ENCODE measurements at places on chromosomes 3 and 15.

GRCh38 chr15:100005013-100005412 lies 271.8 kb upstream of the LYSMD4 start:
- peak; percentile 73 for DNase-seq

- DNase-seq, result peak; percentile 62
Measured at GRCh38 chr15:39230205-39230907, 350.5 kb upstream of the THBS1 start.

DNA sequence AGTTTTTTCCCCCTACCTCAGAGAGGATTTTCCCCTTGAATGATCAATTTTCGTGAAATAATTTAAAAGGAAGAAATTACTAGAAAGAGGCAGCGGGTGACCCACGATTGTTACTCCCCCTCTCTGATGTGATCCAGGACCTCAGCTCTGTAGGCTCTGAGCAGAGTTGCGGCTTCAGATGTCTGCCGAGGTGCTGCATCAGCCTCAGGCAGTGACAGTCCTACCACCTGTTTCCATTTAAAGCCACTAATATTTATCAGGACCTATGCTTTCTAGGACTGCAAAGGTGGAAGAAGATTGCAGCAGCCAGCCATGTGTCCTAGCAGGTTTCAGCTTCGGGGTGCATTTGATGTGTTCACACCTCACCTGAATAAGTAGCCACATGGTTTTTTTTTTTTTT lies 294.8 kb upstream of the C2CD4B start:
- no peak for DNase-seq

GRCh38 chr3:155682426-155683343 lies 62.2 kb downstream of the PLCH1 start:
- DNase-seq, result no peak

- peak; percentile 52 for DNase-seq
Measured at GRCh38 chr3:190306513-190307163, 15.6 kb downstream of the CLDN1 start.

DNA sequence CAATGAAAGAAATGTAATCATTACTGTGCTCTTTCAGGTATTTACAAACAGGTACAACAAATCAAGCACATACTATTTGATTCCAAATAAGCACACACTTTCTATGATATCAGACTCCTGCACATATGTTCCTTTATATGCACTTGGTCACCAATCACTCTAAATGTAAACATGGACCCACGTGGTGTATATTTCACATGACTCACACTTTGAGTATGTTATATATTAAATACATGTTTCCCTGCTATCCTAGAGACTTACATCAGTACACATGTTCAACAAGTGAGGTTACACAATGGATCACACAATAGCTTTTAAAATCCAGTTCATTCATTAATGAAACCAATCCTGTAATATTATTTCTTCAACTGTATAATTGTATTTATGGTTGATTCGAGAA lies 683.5 kb downstream of the NR2F2 start:
- no peak for DNase-seq

DNA sequence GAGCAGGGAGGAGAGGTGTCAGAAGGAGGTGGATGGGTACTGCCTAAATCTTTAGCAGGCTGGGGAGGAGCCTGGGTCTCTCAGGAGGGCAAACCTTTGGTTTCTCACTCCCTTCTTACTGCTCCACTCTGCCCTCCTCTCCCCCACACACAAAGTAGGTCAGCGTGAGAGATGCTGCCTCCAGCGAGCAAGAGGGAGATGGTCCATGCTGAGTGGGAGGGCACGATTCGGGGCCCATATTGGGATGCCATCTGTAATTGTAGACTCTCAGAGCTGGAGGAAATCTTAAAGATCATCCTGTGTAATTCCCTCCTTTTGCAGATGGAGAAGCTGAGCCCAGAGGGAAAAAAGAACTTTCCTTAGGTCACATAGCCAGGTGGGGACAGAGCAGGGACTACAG lies 34.2 kb upstream of the SYN2 start:
- DNase-seq, result no peak

GRCh38 chr3:116863822-116864589 lies 154.4 kb downstream of the TUSC7 start:
- DNase-seq, result peak; percentile 58

GRCh38 chr3:44436181-44436580 lies 41.3 kb downstream of the ZNF445 start:
- no peak for DNase-seq

DNA sequence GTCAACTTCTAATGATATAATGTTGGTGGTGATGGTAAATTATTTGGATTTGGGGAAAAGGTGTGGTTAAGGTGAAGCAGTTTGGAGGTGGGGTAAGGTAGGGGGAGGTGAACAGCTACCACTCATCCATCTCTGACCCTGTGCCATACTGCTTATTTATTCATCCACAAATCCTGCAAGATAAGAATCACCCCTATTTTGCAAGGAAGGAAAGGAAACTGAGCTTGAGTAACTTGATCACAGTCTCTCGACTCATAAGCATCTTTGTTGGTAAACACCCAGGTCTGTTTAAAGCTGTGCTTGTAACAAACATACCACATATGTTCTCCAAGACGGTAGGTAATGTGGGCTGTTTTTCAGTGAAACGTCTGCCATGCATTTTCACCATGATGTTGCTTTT lies 67.3 kb downstream of the PTPRG start:
- DNase-seq, result no peak

DNA sequence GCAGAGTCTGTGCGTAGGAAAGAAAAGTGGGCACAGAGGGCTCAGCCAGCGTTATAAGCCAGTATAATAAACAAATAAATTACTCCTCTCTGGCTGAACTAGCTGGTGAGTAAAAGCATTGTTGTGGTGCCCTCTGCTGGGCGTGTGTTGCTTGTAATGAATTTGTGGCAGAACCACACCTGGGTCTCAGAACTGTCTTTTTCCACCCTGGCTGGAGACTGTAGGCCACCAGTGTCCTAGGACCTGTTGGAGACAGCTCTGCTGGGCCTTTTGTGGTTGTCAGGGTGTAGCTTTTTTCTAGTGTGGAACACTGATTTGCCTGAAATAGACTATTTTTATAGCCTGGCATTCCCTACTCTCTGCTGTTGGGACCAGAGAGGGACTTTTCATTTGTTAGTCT lies 130.5 kb upstream of the EIF1B start:
- peak; percentile 63 for DNase-seq

DNA sequence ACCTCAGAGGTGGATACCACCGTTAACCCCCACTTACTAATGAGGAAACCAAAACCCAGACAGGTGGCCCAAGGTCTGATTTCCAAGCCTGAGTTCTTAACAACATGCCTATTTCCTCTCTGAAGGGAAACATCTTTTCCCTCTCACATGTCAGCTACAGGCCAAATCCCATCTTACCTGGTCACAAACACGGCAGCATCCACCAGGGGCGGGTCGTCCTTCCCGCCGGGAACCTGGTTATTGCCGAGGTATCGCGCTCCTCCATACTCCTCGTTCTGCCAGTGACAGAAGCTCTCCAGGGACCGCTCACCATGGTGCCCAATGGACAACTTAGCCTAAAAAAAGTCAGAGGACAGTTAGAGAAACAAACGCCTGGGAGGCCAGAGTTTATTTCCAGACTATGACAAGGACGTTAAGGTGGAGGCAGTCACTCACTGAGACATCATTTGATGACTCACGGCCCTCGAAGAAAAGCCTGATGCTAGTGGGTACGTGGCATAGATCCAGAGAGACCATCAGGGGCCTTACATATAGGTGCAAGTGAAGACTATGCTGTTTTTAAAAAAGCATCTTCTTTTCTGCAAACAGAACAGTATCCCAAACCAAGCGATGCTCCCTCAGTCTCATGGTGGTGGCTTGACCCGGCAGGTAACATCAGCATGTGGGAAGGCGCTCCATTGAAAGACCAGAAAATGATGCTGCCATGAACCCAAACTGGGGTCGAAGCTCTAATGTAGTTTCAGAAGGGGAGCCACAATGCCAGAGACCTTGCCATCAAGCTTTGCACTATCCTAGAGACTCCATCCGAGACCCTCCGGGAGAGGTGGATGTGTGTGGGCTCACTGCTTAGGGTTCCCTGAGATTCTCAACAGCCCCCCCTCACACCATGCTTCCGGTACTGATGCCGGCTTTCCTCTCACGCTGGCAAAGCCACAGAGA lies 80.2 kb downstream of the ADAMTS17 start:
- DNase-seq, result no peak

GRCh38 chr3:100205171-100205570 lies 55.6 kb upstream of the TBC1D23 start:
- DNase-seq, result peak; percentile 32

GRCh38 chr3:140292170-140292569 lies 357.2 kb downstream of the CLSTN2 start:
- DNase-seq, result peak; percentile 86

DNA sequence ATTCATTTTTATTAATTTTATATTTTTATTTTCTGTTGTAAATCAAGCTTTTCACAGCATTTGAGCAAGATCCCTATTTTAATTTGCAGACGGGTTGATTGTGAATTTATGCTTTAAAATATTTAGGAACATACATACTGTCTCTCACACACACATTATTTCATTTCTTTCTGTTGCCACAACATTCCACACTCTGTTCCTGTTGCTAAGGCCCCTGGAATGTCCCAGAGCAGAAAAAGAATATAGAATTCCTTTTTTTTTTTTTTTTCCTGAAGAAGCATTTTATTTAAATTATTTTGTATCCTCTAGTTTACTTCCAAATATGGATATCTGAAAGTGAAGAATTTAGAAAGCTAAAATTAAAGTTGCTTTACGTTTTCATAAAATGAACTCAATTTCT lies 36.8 kb upstream of the SCAANT1 start:
- peak; percentile 86 for DNase-seq

GRCh38 chr3:118501152-118501551 lies 533.5 kb downstream of the IGSF11 start:
- DNase-seq, result peak; percentile 6

DNA sequence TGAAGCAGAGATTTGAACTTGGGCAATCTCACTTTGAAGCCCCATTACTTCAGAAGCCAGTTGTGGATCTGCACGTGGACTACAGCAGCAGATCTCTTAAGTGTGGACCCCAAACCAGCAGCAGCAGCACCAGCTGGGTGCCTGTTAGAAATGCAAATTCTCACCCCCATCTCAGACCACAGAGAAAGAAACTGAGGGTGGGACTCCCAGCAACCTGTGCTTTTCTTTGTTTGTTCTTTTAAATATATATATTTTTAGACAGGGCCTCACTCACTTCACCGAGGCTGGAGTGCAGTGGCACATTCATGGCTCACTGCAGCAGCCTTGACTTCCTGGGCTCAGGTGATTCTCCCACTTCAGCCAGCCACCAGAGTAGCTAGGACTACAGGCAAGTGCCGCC lies 53.2 kb downstream of the SLTM start:
- no peak for DNase-seq

DNA sequence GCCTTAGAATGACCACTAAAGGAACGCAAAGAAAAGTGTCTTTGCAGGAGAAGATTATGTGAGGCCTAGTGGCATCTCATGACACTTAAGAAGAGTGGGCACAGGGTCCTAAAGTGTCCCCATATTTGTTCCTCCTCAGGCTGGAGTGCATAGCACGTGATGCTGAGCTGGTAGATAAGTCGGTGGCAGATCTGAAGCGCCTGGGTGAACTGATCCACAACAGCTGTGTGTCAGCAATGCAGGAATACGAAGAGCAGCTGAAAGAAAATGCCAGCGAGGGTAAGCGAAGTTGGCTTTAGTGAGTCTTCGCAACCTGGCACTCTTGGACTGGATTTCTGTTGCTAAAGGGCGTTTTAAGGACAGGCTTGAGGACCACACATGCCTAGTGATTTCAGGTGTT lies 92.6 kb downstream of the CHD2 start:
- no peak for DNase-seq

GRCh38 chr3:190721330-190721729 lies 141.2 kb downstream of the GMNC start:
- DNase-seq, result no peak

GRCh38 chr15:64776402-64776786 lies 1.0 kb upstream of the RBPMS2 start:
- DNase-seq, result no peak

DNA sequence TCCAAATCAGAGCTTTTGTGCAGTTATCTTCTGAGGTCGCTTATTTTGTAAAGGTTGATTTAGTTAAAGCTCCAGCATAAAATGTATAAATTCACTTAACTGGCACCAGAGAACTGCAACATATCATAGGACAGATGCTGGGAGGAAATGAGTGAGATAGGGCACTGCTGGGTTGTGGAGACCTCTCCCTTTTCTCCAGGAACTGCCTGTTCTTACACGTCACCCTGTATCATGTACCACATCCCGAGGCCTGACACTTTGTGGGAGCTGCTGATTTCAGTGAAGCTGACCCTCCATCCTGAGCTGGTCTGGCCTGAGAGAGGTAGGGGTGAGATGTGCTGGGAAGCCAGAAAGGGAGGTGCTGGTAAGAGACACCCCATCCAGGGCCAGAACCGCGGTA lies 213.8 kb upstream of the FEZF2 start:
- no peak for DNase-seq

DNA sequence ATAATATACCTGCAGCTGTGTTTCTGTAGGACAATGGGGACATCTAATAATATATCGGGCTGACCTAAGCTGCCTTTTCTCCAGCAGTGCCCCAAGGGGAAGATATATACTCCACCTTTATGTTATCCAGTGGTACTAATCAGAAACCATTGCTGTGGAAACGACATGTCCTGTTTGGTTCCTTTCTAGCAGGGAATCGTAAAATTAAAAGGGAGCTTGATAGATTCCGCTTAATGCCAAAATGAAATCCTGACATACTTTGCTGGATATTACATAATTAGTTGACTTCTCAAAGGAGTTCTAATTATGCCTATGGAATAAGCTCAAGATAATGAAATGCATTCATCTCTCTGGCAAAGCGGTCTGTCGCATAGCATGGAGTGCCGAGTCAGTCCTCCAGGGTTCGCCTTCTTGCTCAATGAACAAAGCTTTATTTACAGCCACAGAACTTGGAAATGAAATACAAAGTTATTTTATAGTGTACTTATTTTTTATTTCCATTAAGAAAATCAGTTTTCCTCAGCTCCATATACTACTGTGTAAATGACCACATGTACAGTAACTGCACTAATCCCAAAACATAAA lies 262.8 kb downstream of the LRTM1 start:
- no peak for DNase-seq

GRCh38 chr15:45150481-45150880 lies 20.7 kb downstream of the DUOX1 start:
- DNase-seq, result peak; percentile 7

DNA sequence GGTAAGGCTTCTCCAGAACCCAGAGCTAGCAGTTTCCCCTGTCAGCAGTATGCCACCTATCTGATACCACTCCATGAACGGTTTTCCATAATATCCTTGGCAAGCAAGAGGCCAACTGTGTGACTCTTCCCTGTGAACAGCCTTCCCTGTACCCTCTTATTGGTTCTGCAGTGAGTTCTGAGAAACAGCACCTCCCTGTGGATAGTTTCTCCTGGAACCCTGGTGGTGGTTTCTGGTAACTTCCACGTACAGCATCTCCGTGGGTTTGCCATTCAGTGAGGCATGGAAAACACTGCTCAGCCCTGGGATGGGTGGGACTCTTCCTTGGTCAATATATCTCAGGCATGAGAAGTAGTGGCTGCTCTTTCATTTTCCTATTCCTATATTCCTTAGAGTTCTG lies 19.4 kb upstream of the SERPINI2 start:
- no peak for DNase-seq

- DNase-seq, result no peak
Measured at GRCh38 chr3:31485196-31485595, 47.5 kb upstream of the STT3B start.
